Stimulated activated CD4-positive, alpha-beta T cell treated with anti-CD3 and anti-CD28 coated beads, Interleukin-4, amount 100 ng/mL, for 4 hours (primary cell): ENCODE measurements at places on chromosomes 7 and 10.

- no peak for DNase-seq
Measured at GRCh38 chr7:139651914-139652313, 125.9 kb downstream of the HIPK2 start.

DNA sequence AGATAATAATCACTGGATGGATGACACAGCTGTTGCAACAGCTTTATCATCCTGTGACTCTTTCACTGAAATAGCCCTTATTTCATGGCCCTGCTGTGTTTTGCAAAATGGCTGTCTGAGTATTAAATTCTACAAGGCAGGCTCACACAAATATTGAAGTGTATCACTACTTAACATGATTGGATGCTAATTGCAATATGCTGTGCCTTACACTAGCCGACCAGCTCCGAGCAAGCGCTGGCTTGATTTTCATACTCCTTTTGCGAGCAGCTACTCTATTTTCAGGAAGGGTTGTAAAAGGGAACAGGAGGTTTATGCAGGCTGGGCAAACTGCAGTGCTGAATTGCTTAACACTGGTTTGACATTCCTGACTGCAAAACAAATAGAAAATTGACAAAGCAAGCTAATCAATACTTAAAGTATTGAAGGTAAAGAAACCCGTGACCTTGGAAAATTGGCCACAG lies 121.6 kb downstream of the CACNB2 start:
- no peak for DNase-seq

GRCh38 chr7:145692237-145692950 lies 424.2 kb upstream of the CNTNAP2 start:
- DNase-seq, result no peak

GRCh38 chr7:109844362-109844761 lies 1246.6 kb upstream of the LRRN3 start:
- DNase-seq, result no peak

- no peak for DNase-seq
Measured at GRCh38 chr7:117094457-117094856, 141.2 kb downstream of the ST7 start.
